Endothelial cell (in vitro differentiated cells): ENCODE measurements at places on chromosomes 7 and 10.

- peaks cover 3% of the 10 kb centered on the region for H3K27me3 ChIP-seq
- peaks cover 5% of the 10 kb centered on the region for H3K4me1 ChIP-seq
- H3K36me3 ChIP-seq = no peaks in the 10 kb centered on the region
- H3K4me3 ChIP-seq = no peak overlapping the region
- DNase-seq = no peak
Observed at GRCh38 chr10:18501629-18502028, 149.8 kb downstream of the NSUN6 start.

- H3K27me3 ChIP-seq = peaks cover 7% of the 10 kb centered on the region
- DNase-seq = peak; percentile 81
- H3K36me3 ChIP-seq = no peaks in the 10 kb centered on the region
Observed at GRCh38 chr10:84237199-84238051, 3.9 kb downstream of the LRIT1 start.

DNA sequence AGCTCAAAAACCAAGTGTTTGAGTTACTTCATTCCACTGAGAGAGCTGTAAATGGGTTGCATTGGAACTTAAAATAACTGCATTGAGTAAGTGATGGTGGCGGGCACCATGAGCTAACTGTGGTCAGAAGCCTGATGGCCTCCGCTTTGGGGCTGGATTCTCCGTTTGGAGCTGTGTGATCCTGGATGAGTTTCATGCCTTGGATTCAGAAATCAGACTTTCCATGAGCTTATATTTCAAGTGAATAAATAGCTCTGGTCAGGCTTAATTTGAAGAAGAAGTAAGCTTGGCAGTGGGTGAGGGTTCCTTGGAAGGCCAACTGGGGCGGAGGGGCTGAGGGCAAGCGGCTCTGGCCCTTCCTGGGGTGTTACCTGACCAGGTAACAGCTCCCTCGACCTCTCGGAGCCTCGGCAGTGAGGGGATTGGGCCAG, 5.6 kb downstream of the HTRA1 start:
- no peak for DNase-seq
- H3K27me3 ChIP-seq = peaks cover 8% of the 10 kb centered on the region
- peaks cover 6% of the 10 kb centered on the region for H3K36me3 ChIP-seq
- H3K4me1 ChIP-seq = peaks cover 11% of the 10 kb centered on the region
- H3K4me3 ChIP-seq = no peak overlapping the region

GRCh38 chr7:18538554-18539250, 43.2 kb downstream of the HDAC9 start:
- H3K27ac ChIP-seq = no peak overlapping the region
- no peaks in the 10 kb centered on the region for H3K27me3 ChIP-seq
- DNase-seq = no peak
- H3K4me1 ChIP-seq = peaks cover 7% of the 10 kb centered on the region
- no peaks in the 10 kb centered on the region for H3K36me3 ChIP-seq
- H3K4me3 ChIP-seq = no peak overlapping the region

DNA sequence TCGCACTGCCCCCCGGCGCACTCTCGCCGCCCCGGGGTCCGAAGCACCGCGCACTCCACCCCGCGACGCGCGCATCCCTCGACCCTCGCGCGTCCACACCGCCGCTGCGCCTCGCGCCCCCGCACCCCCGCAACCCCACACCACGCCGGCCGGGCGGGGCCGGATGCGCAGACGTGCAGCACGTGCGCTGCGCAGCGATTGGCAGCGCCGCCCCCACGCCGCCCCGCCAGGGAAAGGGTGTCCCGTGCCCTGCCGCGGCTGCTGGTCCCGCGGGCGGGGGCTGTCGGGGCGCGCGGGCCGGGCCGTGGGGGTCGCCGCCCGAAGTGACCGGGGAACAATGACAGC, 53.7 kb upstream of the KDM7A start:
- H3K36me3 ChIP-seq = no peaks in the 10 kb centered on the region
- no peak for DNase-seq
- H3K27me3 ChIP-seq = peaks cover 5% of the 10 kb centered on the region
- H3K27ac ChIP-seq = no peak overlapping the region

DNA sequence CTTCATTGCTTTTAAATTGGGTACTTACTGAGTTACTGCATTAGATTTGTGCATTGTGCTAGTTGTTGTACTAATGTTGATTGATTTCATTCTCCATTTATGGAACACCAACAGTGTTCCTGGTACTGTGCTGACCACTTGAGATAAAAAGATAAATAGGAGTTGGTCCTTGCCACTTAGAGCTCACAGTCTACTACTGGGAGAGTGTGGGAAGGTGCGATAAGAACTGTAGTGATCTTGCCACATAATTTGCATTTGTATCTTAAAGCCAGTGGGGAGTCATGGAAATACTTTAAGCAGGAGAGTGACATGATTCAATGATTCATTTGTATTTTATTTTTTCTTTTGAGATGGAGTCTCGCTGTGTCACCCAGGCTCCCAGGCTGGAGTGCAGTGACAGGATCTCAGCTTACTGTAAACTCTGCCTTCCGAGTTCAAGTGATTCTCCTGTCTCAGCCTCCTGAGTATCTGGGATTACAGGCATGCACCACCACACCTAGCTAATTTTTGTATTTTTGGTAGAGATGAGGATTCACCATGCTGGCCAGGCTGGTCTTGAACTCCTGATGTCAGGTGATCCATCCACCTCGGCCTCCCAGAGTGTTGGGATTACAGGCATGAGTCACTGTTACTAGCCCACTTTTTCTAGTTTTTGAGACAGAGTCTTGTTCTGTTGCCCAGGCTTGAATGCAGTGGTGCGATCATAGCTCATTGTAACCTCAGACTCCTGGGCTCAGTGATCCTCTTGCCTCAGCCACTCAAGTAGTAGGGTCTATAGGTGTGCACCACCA, 51.2 kb upstream of the TMEM248 start:
- H3K36me3 ChIP-seq = peaks cover 4% of the 10 kb centered on the region
- H3K27me3 ChIP-seq = peaks cover 1% of the 10 kb centered on the region
- H3K4me3 ChIP-seq = no peak overlapping the region
- no peak overlapping the region for H3K27ac ChIP-seq
- DNase-seq = no peak
- no peaks in the 10 kb centered on the region for H3K4me1 ChIP-seq

DNA sequence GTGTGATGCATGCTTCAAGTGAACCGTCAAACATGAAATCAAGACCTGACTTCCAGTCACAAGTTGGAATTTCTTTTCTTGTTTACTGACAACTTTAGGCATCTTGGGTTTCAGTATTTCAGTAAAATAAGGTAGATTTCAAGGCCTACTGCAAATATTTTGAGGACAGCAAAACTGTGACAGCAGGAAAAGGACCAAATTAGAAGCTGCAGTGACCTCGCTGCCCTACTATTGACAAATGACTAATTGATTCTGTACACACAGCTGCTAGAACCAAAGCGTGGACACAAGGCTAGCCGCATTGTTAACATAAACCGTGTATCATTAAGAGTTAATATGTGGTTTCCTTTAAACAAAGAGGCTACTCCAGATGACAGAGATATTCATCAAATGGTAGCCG, 105.7 kb upstream of the SEC61G start:
- H3K27ac ChIP-seq = no peak overlapping the region
- H3K4me3 ChIP-seq = no peak overlapping the region
- no peaks in the 10 kb centered on the region for H3K4me1 ChIP-seq
- no peak for DNase-seq

- no peak for DNase-seq
- peaks cover 3% of the 10 kb centered on the region for H3K36me3 ChIP-seq
- no peak overlapping the region for H3K4me3 ChIP-seq
Observed at GRCh38 chr10:131977323-131978096, 4.2 kb downstream of the BNIP3 start.

DNA sequence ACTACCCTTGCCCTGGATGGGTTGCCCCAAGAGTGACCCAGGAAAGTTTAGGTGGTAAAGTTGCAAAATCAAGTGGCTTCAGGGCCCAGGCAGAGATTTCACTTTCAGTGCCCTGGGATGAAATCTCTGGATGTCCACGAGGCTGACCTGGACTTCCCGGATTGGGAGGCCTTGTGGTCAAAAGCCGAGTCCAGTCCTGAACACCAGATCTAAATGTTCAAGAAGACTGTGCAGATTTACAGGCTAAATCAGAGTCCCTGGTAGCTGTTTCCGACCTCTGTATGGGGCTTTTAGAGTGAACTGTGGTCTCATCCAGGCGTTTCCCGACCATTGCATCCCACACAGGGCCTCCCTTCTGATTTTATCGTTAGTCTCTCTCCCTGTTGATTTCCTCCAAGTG, 95.3 kb downstream of the WDR11 start:
- peak overlapping the region; percentile 3 for H3K27ac ChIP-seq
- no peak overlapping the region for H3K4me3 ChIP-seq
- H3K27me3 ChIP-seq = peaks cover 5% of the 10 kb centered on the region
- H3K4me1 ChIP-seq = peaks cover 11% of the 10 kb centered on the region
- peaks cover 3% of the 10 kb centered on the region for H3K36me3 ChIP-seq
- DNase-seq = no peak
